ENCODE measurements at places on chromosomes 2 and 18.
A peak's percentile ranks its signal among the peaks of the same experiment; 100 is the strongest.

DNA sequence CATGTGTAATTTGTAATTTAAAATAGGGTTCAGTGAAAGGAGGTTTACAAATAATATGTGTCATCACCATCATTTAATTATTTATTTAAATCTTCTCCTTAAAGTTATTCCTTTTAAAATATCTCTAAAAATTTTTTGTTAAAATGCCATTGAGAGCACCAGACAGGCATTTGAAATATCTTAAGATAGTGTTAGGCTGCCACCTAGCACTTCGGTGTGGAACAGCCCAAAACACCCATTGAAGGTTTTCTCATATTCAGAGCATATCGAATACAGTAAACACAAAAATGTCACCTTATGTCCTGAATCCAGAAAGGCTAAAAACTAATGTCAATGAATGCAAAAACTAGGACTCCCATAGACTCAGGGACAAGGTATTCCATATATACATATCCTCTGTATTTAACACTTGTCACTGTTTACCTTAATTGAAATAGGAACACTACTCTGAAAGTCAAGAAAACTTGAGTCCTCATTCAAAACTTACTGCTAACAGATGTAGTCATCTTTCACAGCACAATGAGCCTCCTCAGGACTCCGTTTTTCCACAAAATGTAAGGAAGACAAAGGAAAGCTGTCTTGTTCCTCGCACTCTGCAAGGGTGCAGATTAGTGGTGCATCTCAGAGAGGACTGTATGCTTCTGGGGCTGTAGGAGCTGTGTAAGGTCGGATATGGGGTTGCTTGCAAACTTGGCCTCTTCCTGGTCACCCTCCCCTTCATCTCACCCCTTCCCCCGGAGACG lies 329.5 kb downstream of the PAX3 start:
- peak; percentile 23 for DNase-seq

DNA sequence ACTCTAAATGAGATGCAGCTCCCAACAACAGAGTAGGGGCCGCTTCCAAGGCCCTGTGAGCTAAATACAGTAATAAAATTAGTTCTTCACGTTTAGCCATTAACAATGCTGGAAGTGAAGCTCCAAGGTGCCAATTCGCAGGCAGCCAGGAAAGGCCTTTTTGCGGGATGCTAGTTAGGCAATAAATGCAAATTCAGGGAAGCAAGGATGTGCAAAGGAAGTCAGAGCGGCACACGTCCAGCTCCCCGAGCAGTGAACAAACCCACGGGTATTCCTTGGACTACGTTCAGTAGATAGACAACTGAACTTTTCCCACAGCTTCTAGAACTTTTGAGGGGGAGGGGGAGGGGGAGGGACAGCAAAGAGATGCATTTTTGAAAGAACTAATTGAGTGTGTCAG lies 6.9 kb downstream of the ZNF516 start:
- no peak for DNase-seq

- no peak for DNase-seq
These were observed 44.4 kb upstream of the LRRTM1 start for GRCh38 chr2:80348953-80349352.

GRCh38 chr2:220076734-220077133 lies 449.3 kb downstream of the SLC4A3 start:
- no peak for DNase-seq

DNA sequence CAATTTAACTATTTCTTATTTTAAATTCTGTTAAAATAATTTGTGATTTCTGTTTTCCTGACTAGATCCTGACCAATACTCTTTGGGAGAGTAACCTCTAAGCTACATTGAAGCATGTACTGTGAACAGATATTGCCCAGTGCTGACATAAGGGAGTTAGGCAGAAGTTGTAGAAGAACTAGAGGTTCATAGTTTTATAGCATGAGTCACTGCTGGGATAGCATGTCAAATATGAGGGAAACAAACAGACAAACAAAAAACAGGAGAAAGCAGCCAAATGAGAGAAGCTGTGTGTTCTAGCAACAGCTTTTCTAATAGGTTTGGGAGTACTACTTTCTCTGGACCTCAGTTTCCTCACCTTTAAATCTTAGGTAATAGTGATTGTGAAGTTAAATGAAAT lies 72.4 kb downstream of the CERS6 start:
- no peak for DNase-seq

DNA sequence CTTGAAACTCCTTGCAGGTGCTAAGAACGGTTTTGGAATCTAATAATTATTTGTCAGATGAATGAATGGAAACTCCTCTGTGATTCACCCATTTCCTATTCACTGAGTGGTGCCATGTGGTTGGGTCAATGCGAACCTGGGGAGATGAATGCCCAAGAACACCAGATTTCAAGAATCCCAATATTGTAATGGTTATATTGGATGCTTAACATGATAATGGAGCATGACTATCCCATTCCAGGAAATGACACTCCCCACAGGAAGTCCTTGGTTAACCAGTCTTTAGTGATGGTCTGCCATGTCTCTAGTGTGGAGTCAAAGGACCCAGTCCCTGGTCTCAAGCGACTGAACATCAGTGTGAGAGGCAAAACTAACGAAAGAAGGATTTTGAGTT lies 67.9 kb upstream of the ST3GAL5 start:
- no peak for DNase-seq

DNA sequence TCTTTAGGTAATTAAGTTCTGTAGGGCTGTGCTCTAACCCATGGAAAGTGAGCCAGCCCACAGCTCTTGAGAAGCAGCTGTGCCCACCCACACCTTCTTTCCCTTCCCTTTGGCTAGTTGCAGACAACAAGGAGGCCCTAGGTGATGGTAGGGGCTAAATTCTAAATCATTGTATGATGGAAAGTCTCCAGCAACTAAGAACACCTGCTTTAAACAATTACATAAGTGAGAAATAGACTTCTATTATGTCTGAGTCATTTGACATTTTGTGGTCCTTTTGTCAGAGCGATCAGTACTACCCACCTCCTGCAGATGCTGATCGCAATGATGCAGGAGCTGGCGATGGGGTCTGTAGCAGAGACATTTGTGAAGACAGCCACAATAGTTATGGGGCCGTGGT lies 79.6 kb downstream of the TEX51 start:
- no peak for DNase-seq

- DNase-seq = no peak
These were observed 72.6 kb downstream of the STK39 start for GRCh38 chr2:168174756-168175155.

DNA sequence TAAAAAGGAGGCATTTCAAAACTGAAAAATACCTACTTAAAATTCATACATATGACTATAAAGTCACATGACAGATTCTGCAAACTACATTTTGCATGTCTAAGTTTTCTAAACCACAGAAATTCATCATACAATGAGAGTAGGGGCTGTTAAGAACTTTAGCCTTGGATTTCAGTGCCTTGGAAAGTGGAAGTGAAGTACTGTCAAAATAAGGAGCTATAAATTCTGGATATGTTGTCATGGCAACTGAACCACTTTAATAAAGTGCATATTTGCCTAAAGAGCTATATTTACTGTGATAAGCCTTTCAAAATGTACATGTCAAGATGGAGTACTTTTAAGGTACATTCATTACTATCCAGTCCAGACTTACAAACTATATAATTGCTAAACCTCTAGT lies 227.1 kb downstream of the RAB3GAP1 start:
- DNase-seq = no peak

- no peak for DNase-seq
These were observed 20.5 kb downstream of the ARHGAP25 start for GRCh38 chr2:68755071-68755470.

GRCh38 chr2:167017021-167017420 lies 128.7 kb downstream of the XIRP2 start:
- DNase-seq = no peak

DNA sequence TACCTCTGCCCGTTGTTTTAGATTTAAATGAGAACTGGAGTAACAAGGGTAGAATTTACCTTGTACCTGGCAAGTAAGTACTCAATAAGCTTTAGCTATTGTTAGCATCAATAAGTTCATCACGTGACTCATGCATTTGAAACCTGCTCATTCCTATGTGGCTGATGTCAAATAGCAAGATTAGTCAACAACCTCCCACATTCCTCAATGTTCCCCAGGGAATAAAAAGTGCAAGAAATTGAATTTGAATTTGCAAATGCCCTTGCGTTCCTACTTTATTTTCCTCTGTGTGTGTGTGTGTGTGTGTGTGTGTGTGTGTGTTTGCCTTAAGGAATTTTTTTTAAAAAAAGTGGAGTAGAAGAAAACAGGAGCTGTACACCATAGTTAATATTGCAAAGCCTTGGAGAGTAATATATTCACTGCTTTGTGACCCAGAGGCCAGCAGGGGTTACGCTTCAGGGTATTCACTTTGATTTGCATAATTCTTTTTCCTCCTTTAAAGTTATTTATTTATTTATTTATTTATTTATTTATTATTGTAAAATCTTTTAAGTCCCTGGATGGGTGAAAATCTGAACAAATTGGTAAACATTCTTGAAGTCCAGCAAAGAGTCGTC lies 43.9 kb upstream of the DNAH7 start:
- no peak for DNase-seq

DNA sequence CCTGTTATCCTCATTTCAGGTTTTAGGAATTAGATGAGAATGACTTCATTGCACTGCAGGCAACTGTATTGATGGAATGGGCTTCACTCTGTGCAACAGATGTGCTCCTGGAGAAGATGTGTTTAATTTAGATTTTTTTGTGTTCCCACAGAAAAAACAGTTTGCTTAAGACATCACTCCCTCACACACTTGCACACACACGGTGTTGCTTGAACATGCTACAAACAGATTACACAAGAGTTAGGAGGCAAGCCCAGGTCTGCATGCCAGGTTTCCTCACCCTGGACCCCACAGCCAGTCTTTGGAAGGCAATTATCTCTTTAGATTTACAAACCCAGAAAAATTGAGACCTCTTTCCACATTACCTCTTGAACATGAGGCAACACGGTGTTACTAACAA lies 93.7 kb upstream of the KLHL29 start:
- no peak for DNase-seq

DNA sequence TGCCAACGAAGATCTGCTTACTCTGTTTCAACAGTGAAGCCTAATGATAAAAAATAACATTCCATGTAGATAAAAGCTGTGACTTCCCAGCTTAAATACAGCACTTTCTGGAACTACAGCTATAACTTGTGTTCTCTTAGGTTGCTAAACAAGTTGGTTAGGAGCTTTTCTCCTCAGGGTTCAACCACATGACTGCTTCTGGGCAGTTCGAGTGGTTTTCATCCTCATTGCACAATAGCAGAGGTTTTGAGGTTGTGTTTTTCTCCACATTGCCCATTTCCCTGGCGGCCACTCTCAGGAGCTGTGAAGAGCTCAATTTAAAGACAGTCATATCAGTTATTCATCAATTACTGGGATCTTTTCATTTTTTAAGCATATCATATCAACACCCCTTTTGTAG lies 102.2 kb upstream of the CYP1B1 start:
- DNase-seq = no peak

DNA sequence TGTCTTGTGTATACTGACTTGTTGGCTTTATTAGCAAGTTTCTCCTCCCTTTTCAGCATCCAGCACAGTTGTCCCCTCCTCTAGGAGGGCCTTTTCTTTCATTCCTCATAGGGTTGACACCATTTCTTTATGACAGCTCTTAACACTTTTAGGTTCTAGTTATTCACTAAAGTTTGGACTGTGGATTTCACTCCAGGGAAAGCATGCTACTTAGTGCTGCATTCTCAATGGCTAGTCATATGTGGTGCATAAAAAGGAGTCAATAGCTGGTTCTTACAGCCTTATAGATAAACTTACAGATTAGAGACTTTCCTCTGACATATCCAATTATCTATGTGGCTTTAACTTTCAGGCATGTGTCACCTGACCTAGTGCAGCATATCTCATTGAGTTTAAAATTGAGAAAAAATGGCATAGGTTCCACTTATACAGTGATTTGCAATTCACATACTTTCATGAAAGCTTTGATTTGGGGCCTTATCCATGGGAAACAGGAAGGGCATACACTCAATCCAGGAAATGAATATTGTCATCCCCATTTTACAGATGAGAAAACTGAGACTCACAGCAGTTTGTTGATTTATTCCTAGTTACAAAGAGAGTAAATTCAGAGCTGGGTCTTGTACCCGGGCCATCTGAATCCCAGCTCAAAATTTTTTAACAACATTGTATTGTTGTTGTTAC lies 289.7 kb downstream of the LPIN1 start:
- no peak for DNase-seq

DNA sequence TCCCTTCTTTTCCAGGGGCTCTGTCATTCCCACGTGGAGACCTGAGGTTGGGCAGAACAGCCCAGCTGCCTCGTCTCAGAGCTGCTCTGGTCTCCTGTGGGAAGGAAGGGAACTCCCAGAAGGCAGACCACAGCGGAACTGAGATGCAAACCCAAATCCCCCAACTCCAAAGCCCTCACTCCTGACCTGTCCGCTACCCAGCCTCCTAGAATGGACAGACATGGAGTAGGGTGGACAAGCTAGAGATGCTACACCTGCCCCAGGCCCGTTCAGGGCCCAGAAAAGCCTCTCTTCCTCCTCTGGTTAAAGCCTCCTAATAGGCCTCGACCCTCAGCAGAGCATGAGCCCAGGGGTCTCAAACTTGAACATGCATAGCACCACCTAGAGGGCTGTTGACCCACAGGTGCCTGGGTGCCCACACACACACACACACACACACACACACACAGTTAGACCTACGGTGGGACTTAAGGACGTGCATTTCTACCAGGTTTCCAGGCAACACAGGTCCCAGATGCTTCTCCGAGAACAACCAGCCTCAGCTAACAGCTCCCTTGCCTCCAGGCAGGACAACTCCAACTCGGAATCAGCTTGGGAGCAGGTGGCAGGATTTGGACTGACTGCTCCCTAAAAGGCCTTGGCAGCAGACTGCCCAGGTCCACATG lies 93.5 kb downstream of the TNS1 start:
- DNase-seq = no peak

GRCh38 chr2:198385856-198386255 lies 581.5 kb downstream of the PLCL1 start:
- DNase-seq = no peak

DNA sequence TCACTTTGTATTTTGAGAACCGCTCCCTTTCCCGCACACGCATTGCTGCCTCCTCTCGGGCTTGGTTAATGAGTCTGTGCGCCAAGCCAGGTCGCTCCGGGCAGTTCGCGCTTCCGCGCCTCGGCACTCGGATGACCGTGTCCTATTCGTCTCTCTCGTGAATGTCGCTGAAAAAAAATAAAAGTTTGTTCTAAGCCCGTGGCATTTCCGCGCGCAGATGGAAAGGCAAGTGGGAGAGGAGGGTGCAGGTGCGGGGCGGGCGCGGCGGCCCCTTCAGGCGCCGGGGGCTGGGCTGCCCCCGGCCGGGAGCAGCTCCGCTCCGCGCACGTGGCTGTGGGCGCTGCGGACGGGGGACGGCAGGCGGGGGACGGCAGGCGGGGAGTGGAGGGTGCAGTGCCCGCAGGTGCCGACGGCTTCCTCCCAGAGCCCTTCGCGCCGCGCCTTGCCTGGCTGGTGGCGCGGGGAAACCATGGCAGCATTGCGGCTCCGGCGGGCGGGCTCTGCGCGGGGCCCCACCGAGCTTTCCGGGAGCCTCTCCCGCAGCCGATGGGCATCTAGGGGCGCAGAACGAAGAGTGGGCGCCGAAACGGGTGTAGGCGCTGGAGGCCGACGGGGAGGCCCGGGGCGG lies 159.6 kb upstream of the SIX2 start:
- DNase-seq = peak; percentile 43

GRCh38 chr2:78175645-78176044 lies 653.5 kb upstream of the LRRTM4 start:
- no peak for DNase-seq

GRCh38 chr18:47560723-47561715 lies 309.6 kb upstream of the SKOR2 start:
- DNase-seq = no peak

Measured in NCI-H774 (cell line).